NCI-H524 (cell line): ENCODE measurements at places on chromosomes 1 and 21.

DNA sequence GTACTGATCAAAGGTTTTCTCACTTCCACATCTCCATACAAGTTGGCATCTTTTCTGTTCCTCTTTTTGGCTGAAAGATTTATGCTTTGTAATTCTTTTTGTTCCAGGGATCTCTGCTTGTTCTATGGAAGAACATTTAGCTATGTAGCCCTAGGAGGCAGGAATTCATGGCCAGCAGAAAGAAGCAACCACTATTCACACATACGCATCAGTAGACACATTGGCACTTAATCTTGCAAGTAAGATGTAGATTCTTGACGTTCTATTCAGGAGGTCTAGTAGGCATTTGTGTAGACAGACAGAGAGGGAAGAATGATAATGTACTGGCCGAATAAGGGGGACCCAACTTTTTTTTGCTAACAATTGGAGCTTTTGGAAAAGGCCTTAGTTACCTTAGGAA is 336.0 kb downstream of the NUF2 start:
- no peak for DNase-seq

GRCh38 chr1:37808369-37809319 is 636 bp upstream of the YRDC start:
- DNase-seq = peak; percentile 70

DNA sequence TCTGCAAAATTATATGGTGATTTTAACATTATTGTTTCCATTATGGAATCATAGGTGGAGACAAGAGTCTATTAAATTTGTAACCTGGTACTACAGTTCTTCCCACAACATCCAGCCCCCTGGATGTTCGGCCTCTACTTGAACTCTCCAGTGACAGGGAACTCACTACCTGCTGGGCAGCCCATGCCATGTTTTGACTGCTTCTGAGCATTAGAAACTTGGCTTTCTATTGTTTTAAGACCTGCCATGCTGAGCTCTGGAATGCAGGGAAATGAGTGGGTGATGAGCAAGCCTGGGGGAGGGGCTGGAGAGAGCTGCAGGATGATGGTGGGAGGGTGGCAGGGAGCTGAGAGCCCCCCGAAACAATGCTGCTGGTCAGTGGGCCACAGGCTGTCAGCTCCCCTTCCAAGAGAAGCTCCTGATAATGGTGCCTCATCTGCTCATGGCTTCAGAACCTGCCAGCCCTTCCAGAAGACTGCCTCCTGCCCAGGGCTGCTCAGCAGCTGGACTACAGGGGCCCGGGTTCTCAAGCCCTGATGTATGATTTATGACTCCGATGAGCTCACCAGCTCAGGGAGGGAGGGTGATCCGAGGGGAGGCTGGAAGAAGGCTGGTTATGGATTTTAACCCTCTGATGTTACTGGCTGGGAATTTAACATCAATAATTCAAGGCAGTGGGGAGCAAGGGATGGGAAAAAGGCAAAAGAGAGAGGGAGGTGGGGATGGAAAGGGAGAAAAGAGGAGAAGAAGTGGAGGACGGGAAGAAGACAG is 205.0 kb downstream of the HIVEP3 start:
- DNase-seq = peak; percentile 62

GRCh38 chr1:204398197-204399125 is 13.2 kb downstream of the PPP1R15B start:
- peak; percentile 57 for DNase-seq

DNA sequence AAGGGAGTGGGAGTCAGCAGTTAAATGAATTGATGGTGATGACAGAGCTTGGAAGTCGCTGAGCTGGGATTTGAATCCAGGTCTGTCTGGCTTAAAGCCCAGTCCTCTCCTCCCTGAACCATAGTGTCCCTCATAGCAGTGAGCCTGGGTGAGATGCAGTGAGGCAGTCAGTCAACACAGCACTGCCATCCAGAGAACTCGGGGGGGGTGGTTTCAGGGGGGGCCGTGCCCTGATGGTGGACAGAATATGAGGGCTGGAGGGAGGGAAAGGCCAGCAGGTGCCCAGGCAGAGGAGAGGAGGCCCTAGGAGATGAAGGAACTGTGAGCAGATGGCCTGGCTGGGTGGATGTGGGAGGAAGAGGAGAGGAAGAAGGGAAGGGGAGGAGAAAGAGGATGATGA is 405.6 kb downstream of the PTPRU start:
- DNase-seq = no peak

- peak; percentile 19 for DNase-seq
Measured at GRCh38 chr21:16420031-16420724, 690.4 kb downstream of the USP25 start.

- DNase-seq = no peak
Measured at GRCh38 chr1:117555806-117556205, 50.0 kb upstream of the TENT5C start.

DNA sequence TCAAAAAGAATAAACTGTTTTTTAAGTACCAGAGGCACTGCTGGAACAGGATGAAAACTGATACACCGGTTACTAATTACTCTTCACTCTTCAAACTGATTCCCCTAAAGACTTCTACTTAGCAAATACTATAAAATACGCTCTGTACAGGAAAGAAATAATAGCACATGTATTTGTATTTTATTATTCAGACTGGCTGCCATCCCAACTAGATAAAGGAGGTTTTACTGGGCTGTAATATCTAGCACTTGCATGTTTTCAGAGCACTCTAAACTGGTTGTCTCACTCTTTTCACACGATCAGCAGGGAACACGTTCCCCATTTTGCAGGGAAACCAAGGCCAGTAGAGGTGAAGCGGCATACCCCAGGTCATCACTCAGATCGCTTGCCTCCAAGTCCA is 9.2 kb downstream of the SMIM12 start:
- DNase-seq = no peak

GRCh38 chr1:89270423-89270822 is 2.2 kb downstream of the GBP5 start:
- no peak for DNase-seq

DNA sequence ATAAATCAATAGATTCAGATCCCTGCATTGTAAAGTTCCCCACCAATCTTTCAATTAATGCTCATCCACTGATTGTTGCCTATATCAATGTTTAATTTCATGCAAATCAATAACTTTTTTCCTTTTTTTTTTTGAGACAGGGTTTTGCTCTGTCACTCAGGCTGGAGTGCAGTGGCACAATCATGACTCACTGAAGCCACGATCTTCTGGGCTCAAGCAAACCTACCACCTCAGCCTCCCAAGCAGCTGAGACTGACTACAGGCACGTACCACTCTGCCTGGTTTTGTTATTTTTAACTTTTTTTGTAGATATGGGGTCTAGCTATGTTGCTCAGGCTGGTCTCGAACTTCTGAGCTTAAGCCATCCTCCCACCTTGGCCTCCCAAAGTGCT is 25.7 kb downstream of the DIO1 start:
- DNase-seq = no peak

DNA sequence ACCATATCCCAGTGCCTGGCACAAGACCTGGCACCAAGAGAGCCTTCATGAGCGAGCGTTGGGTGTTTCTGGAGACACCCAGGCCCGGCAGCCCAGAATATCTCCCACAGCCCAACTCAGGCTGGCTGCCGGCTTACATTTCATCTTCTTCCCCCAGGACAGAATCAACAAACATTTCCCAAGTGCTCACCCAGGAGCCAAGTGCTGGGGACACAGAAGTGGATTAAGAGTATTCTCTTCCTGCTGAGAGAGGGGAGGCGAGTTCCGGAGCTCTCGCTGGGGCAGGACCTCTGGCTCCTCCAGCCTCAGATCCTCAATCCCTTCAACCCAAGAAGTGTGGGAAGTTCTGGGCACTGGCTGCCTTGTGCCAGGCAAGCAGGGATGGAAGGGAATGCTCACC is 23.6 kb downstream of the IFFO2 start:
- DNase-seq = no peak

- DNase-seq = no peak
Measured at GRCh38 chr1:56816909-56817308, 2.3 kb downstream of the FYB2 start.

GRCh38 chr1:165915932-165916348 is 88.5 kb downstream of the UCK2 start:
- no peak for DNase-seq

DNA sequence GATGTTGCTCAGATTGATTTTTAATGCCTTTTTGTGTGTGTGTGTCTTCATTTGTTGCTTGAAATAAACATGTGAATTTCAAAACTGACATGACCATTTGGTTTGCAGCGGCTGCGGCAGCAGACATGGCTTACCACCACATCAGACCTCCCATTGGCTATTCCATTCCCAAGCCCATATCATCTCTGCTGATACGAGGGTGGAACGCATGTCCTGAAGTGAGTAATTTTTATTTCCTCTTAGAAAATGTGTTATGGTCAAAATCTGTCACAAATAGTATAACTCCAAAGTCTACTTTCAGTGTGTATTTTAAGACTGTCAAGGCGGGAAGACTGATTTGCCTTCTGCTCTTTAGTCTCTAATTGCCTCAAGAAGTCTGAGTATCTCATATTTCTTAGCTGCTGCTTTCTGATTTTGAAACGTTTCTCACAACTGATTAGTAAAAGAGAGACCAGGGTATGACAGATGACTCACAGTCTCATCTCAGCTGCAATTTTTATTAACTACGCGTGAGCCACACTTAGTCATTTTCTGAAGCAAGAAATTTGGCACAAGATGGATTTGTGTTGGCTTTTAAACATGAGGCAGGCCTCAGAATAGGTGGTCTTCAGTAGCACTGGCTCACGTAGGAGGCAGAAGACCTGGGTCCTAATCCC is 49.0 kb downstream of the LRRC53 start:
- DNase-seq = no peak

DNA sequence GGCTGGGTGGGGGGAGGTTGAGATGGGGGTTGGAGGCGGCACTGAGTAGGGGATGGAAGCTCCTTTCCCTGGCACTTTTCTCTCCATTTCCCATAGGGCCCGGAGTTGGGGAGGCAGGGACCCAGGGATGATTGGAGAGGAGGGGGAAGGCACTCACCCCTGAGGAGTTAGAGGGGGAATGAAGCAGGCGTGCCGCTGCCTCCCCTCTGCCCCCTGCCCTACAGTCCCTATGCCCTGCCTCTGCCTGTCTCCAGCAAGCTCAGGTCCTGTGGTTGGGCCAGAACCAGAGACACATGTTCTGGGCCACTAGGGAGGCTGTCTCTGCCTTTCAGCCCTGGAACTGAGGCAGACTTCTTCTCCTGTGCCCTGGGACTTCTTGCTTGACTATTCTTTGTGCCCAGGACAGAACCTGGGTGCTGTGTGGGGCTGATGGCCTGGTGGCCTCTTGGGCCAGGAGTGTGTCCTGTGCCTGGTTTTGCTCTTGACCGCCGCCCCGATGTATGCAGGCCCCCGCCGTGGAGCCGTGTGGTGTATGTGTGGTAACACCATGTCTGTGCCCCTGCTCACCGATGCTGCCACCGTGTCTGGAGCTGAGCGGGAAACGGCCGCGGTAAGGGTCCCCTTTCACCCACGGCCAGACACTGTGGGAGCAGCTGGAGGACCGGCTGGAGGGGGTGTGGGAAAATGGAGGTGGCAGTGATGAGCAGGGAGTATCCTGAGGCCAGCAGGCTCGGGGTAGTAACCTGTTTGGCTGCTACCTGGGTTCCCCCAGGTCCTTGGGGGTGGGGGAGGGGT is 1.4 kb downstream of the LYPLA2 start:
- DNase-seq = no peak

GRCh38 chr1:156073740-156074139 is 8.5 kb downstream of the MEX3A start:
- DNase-seq = peak; percentile 29

GRCh38 chr1:16631248-16632043 is 18.1 kb upstream of the NBPF1 start:
- DNase-seq = no peak

GRCh38 chr21:45919593-45919992 is 62.0 kb upstream of the COL6A1 start:
- no peak for DNase-seq

GRCh38 chr1:160221089-160221488 is 15.9 kb downstream of the PEA15 start:
- no peak for DNase-seq
